T-helper 22 cell (primary cell): ENCODE measurements at places on chromosomes 3 and 15.

GRCh38 chr3:14537590-14538450, 2.3 kb downstream of the GRIP2 start:
- no peak for DNase-seq

GRCh38 chr3:15899388-15899787, 101.6 kb upstream of the ANKRD28 start:
- DNase-seq = no peak

DNA sequence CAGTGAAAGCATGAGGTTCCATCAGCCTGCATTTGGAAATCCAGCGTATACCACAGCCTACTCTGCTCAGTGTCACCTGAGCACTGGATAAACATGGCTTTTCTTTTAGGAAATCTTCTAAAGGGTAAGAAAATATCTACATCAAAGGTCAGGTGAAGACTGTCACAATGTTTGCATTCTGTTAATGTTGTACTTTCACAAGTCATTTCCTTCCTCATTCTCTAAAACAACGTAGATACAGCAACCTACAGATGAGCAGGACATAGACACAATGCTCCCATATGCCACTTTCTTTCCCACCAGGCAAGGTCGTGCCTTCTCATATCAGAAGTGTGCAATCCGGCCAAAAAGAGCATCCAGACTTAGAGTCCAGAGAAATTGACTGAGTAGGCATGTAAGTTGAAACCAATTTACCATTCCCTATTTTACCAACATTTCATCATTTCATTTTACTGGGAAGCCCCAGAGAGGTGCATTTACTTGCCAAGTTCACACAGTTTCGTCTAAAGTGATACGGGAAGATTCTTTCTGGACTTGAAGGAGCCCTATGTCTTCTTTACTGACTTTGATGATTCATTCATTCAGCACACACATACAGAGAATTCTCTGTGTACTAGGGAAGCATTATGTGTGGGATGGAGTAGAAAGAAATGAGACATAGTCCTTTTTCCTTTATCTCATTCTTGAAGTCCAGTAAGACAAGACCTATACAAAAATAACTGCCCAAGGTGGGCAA, 30.6 kb upstream of the LPP start:
- DNase-seq = no peak

GRCh38 chr3:127536830-127537812, 53.4 kb downstream of the TPRA1 start:
- DNase-seq = no peak

GRCh38 chr15:80800067-80800466, 20.9 kb downstream of the CEMIP start:
- DNase-seq = no peak
